Bronchial epithelial cell (primary cell): ENCODE measurements at places on chromosomes 13 and 19. TPM values are rescaled to one million over a fixed set of nuclear protein-coding genes. Genes with fewer than 3 reads are reported as not detected.
A peak's percentile ranks its signal among the peaks of the same experiment; 100 is the strongest.

DNA sequence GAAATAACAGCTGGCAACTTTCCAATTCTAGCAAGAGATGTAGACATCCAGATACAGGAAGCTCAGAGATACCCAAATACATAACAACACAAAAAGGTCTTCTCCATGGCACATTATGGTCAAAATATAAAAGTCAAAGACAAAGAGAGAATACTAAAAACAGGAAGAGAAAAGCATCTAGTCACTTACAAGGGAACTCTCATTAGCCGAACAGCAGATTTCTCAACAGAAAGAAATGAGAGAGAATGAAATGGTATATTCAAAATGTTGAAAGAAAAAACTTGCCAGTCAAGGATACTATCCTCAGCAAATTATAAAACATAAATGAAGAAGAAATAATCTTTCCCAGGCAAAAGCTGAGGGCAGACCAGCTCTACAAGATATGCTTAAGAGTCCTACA, 12.4 kb downstream of the ZNF780A start:
- no peak for DNase-seq

GRCh38 chr19:13118424-13119193, 545 bp downstream of the NACC1 start:
- peak; percentile 35 for DNase-seq

DNA sequence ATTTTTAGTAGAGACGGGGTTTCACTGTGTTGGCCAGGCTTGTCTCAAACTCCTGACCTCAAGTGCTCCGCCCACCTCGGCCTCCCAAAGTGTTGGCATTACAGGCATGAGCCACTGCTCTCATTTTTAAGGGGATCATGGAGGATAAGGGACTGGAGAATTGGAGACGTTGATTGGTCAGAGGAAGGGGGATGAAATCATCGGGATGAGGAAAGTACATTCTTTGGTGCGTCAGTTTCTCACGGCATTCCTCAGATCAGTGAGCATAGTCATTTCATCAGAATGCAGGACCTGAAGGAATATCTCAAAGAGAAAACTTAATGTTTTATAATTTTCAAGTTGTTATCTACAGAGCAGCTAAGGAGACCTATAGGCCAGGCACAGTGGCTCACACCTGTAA, 14.0 kb downstream of the ZNF114 start:
- no peak for DNase-seq

DNA sequence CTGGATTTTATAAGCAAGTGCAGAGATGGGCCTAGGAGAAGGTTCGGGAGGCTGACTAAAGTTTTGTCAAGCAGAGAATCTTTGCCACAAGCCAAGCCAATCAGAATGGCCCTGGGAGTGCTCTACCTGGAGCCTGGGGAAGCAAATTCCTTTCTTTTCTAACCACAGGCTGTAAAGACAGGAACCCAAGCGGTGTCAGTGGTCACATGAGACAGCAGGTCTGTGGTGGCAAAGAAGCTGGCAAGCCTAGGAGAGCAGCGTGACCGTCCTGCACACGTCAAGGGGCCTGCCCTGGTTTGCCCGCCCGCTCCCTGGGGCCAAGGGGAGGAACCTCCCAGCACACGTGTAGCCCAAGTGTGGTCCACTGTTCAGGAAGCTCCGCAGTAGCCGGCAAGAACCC, 90.8 kb downstream of the IPO5 start:
- no peak for DNase-seq

DNA sequence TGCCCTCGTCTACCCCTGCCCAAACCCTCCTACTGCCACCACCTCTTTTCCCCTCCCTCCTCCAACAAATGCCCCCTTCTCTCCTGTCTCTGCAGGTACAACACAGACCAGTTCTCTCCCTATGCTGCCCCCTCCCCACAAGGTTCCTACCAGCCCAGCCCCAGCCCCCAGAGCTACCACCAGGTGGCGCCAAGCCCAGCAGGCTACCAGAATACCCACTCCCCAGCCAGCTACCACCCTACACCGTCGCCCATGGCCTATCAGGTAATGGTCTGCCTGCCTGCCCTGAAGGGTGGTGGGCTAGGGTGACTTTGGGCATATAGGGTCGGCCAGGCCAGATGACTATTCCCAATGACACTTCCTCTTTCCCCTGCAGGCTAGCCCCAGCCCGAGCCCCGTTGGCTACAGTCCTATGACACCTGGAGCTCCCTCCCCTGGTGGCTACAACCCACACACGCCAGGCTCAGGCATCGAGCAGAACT, 6.5 kb upstream of the TIMM50 start:
- DNase-seq: no peak

The AP1M2 gene
- total RNA-seq: 114 and 135 TPM in 2 replicates

The SULT2B1 gene
- 3.4 and 17.2 TPM in 2 replicates for total RNA-seq
